ENCODE measurements at places on chromosomes 11 and 22.

GRCh38 chr11:122863704-122864326 is 18.7 kb upstream of the JHY start:
- no peak for DNase-seq

DNA sequence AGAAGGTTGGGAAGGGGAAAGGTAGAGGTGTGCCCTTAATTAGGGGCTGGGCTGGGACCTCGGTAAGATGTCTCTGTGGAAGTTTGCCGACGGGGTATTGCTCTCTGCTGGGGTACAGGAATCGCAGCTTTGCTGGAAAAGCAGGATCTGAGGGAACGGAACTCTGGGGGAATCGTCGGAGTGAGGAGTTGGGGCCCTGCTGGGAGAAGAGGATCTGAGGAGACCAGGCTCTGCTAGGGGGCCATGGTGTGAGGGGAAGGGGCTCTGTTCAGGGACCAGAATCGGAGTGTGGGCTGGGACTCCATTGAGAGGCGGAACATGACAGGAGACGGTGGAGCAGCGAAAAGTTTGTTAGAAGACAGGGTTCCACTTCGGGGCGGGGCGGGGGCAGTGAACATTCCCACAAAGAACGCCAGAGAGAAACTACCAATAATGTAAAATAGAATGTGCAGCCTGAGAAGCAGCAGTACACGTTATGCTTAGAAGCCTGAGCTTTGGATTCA is 456 bp downstream of the AAMDC start:
- no peak for DNase-seq

- no peak for DNase-seq
These were observed 87.1 kb upstream of the TMEM45B start for GRCh38 chr11:129728581-129728980.

- DNase-seq: no peak
These were observed 47.5 kb upstream of the TCF20 start for GRCh38 chr22:42317691-42318547.

DNA sequence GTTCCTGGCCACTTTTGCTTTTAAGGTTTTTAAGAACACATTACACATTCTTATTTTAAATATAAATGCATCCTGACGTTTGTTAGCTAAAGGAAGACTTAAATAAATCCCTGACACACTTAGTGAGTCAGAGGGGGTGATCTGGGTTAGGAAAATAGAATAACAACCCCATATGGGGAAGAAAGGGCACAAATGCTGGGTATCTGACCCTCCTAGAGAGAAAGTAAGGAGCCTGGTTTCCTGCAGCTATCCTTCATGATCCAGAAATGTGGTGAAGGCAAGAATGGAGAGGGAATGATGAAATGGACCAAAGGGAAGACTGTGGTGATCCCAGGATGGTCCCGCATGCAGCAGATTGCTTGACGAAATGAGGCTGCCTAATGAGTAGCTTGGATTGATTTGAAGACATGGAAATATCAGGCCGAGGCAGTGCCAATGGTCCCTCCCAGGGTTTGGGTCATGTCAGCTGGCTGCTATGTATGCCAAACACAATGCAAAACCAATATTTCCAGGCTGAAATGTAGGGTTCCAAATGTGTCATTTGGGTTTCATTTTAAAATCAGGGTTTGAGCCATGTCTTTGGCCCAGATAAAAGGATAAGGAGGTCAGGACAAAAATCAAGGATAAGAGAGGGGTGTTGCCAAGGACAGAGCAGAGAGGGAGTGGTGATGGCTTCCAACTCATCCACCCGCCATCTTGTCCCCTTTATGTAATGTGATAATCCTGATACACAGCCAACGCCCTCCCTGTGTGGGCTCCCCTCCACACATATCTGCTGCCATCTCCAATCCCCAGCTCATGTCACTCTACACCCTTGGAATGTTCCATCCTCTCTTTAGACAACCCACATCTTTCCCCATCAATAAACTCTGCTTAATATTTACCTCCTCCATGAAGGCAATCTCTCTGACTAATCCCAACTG is 135.1 kb upstream of the PITPNB start:
- no peak for DNase-seq
